Effector CD8-positive, alpha-beta T cell (primary cell): ENCODE measurements at places on chromosomes 11 and 22.

- no peak for DNase-seq
Measured at GRCh38 chr22:27825174-27825573, 23.6 kb upstream of the MN1 start.

DNA sequence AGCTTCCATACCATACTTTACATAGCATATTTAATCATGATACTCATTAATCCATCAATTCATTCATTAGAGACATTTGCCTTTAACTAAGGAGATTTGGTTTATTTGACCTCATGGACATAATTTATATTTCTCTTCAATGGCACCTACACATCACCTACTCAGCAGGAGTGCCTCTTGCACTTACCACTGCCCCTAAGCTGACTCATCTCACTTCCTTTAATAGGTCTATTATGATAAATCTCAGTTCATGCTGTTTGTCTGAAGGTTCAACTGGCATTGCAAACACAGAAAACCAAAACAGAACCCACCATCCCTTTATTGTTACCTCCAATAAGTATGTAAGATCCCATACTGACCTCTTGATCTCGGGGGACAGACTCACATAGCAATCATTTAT is 186.7 kb downstream of the LUZP2 start:
- no peak for DNase-seq

DNA sequence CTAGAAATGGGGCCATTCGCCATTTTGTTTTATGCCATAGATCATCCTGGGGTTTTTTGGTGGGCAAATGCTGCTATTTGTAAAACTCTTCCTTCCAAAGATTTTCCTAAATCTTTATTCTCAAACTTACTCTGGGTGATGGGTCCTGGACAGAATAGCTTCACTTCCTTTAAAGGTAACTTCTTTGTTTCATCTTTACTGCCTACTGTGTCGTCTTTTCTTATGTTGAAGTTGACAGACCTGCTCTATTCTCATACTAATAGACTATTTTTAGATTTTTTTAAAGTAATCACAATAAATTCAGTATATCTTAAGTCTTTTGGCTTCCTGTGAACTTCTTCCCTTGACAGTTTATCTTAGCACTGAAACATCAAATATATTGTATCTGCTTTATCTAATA is 98.6 kb downstream of the YAP1 start:
- no peak for DNase-seq

DNA sequence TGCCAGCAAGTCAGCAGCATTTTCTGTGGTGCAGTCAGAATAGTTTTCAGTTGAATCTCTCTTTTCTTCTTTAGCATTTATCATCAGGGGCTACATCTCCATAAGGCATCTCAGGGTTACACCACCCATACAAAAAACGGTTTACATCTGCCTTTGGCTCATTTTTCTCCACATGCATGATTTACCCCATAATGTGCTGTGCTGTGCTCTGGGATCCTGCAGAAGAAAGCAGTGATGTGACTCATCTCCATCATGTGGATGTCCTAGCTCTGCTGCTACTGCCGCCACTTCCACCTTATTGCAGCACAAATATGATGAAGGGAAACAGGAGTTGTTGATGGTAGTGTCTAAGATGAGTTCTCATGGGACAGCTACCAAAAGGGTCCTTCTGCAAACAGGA is 30.0 kb upstream of the CCDC179 start:
- no peak for DNase-seq

- peak; percentile 92 for DNase-seq
Measured at GRCh38 chr22:39520226-39521105, at the start of gene ATF4. TSS of gene ATF4 (plus strand) at chr22:39520562. CDS start at chr22:39521446, 884 bp downstream.

DNA sequence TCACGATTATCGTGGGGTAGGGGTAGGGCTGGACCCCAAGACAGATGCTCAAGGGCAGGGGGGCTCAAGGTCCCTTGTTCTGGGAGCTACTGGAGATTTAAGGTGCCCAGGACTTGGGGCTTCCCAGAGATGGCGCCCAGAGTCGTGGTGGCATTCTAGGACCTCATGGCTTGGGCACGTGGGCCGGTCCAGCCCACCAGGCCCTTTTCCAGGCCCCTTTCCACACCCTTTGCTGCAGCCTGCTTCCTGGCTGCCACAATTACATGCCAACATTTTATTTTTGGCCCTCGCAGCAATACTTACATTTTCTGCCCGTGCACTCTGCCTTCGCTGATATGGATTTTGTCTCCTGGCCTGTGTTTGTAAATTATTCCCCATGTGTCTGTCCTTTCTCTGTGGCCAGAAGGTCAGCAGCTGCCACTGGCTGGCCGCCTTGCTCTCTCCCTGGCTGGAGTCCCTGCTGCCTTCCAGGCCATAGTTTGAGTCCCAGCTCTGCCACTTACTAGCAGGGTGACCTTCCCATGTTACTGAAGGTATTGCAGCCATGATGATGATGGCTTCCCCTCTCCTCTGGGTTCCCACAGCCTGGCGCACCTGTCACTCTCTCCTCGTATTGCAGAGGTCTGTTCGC is 11.2 kb downstream of the MB start:
- no peak for DNase-seq

- peak; percentile 52 for DNase-seq
Measured at GRCh38 chr11:85682330-85683305, 3.4 kb downstream of the CCDC89 start.

DNA sequence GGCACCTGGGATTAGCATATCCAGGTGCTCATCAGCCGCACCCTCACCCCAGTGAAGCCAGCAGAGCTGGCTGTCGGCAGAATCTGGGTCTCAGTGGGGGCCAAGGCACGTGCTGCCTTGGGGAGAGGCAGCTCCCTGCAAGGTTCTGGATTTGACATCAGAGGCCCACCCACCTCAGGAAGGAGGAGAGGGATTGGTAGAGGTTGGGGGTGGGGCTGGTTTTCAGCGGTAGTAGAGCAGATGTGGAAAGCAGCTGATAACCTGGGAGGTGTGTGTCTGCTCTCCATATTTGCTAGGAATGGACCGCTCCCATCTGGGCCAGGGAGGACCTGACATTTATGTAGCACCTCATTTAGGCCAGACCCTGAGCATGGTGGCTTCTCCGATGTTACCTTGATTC is 147.5 kb downstream of the GRIK4 start:
- no peak for DNase-seq

DNA sequence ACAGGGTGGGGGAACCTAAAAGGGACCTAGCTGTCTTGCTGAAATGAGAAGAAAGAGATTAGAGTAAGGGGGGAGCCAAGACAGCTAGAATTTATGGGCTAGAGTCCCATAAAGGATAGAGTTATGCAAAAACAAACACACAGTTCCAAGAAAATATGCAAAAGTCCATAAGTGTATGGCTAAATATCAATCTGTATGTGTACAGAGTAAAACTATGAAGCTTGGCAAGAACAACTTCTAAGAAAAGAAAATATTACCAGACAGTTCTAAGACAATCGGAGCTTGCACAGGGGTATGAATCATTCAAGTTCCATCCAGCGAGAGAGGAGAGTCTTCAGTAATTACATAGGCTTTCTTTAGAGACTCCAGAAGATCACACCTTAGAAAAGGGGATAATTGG is 41.8 kb downstream of the GDPD4 start:
- no peak for DNase-seq

DNA sequence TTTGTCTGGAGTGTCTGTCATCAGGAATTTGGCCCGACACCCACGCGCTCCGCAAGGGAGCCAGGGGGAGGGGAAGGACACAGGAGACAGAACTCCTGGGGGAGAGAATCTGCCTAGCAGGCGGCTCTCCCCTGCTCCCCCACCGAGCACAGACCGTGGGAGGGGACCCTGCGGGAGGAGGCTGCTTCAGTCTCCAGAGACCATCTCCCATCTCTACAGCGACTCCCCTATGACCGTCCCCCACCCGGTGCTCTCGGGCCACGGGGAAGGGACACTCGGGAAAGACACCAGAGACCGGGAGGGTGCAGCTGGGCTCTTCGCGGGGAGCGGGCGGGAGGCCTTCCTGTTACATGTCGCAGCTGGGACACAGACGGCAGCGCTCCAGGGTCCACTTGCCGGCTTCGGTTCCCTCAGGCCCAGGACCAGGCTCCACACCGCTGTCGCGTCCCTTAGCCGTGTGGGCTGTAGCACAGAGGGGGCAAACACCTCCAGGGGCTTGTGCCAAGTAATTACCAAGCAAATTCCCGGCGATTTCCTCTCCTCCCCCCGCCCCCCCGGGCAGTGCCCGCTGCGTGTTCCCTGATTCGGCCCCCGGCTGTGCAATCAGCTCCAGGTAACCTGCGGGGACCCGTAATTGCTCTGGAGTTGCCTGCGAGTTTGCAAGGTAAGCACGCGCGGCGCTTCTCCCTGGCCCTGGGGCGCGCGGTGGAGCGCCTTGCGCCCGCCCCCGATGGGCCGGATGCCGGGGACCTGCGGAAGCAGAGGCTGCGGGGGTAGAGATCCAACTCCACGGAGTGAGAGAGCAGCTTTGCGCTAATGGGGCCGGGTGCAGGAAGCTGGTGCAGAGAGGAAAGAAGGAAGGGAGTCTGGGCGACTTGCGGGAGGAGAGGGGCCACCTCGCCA is 155.1 kb upstream of the CADM1 start:
- DNase-seq = no peak

DNA sequence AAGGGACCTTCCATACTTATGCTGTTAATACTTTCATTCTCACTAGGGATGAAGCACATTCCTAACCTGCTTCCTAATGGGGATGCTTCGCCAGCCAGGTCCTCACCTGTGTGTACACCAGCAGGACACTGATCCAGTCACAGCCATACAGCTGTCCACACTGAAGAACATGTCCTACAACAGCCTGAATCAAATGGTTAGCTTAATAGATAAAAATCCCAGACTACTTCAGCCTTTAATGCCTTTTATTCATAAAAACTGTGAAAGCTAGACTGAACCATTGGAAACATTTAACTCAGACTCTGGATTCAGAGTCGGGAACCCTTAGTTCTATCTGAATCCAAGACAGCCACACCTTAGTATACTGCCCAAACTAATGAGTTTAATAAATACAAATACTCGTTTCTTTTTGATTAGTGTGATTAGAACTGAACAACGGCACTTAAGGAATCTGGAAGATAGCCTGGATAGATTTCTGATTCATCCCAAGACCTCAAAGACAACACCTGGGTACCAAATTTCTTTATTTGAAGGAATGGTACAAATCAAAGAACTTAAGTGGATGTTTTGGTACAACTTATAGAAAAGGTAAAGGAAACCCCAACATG is 3.3 kb downstream of the FTH1 start:
- DNase-seq = no peak

- no peak for DNase-seq
Measured at GRCh38 chr11:92439133-92439532, 214.5 kb downstream of the FAT3 start.

DNA sequence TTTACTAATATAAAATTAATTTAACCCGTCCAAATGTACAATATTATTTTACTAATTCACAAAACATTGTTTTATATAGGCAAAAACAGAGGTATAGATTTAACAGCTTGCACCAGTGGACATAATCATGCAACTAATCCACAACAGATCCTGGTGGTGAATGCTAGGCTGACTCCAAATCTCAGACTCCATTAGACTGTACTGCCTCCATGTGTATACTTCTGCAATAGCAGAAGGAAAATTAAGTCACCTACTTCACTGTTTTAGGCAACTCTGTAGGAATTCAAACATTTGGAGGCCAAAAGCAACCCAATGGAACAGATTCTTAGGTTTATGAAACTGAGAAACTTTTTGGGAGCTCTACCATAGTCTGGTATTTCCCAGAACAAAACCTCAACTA is 30.0 kb upstream of the RAB39A start:
- no peak for DNase-seq

GRCh38 chr22:22836635-22837034 is 51.0 kb upstream of the IGLL5 start:
- no peak for DNase-seq

GRCh38 chr22:36900880-36901279 is 12.5 kb upstream of the CSF2RB start:
- DNase-seq = no peak

- no peak for DNase-seq
Measured at GRCh38 chr11:39975091-39975490, 1484.4 kb downstream of the LRRC4C start.

DNA sequence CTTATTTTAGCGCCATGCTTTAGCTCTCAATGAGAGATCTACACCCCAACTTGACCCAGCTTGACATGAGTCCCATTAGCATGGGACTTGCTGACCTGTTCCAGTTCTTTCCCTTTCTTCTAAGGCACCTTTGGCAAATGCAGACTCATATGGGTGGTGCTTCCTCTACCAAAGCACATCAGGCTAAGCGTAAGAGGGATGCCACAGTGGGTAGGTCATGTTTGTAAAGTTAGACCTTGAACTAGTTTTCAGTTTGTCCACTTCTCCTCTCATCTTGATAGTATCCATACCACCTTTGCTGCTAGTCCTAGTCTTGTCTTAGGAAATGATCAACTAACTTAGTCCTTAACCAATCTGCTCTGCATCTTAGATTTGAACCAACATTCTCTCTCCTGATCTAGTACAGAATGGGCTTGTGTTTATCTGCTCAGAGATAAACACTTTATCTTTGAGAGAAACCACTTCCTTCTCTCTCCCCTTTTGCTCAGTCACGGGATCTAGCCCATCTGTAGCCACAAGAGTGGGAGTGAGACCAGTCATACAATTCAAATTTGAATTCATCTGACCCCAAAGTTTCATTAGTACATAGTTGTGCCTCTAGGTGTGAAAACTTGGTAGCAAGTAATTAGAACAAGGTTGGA is 72.1 kb upstream of the CD44 start:
- DNase-seq = no peak

- no peak for DNase-seq
Measured at GRCh38 chr11:65802841-65803240, 16.0 kb downstream of the OVOL1 start.

GRCh38 chr11:31160504-31161422 is 208.8 kb downstream of the DCDC1 start:
- DNase-seq = no peak

DNA sequence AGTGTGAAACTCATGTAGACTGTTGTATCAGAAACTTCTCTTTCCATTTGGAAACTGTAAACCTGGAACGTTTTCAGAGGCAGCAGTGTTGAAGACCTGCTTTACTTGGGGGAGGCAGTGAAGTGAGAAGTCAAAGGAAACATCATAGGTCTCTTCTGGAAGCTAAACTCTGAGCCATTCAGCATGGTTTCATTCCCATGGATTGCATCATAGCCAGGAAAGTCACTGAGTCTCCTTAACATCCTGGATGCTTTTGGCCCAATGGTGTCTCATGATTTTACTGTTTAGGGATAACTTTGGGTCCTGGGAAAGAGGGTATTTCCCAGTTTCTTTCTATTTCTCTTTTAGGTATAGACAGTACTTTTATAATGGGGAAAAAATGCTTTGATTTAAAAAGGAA is 153.2 kb upstream of the E2F8 start:
- DNase-seq = no peak

DNA sequence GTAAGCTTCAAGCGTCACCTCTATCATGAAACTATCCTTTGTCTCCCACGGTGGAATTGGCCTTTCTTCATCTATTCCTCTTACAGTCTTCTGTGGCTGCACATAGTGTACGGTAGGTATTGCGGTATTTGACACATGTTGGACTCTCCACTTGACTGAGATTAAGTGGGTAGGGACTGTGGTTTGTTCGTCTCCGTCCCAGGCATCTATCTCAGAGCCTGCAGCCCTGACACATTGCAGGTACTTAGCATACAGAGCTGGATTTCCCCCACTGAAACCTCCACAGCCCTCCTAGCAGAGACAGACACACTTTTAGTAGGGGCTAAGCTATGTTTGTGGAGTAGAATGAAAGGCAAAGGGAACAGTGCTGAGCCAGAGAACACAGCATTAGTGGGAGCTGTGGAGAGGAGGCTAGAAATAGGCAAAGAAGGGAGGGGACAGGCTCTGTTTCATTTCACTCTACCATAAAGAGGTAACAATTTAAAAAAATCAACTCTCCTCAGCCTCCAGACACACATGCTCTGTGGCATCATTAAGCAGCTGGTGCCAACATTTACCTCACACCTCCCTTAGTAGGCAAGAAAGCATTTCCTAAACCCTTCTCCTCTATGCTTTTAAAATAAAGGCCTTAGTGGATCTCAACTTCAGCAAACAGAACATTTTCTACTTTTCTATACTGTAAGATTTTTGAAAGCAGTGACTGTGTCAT is 277.5 kb downstream of the KIRREL3 start:
- no peak for DNase-seq
